Stimulated activated CD8-positive, alpha-beta memory T cell treated with anti-CD3 and anti-CD28 coated beads, Interleukin-7, amount 100 ng/mL, for 48 hours (primary cell): ENCODE measurements at places on chromosomes 5 and 9.

GRCh38 chr5:159094745-159095144 lies 5.0 kb downstream of the EBF1 start:
- no peak for DNase-seq

GRCh38 chr5:154288145-154288544 lies 97.6 kb downstream of the GALNT10 start:
- DNase-seq, result no peak

GRCh38 chr5:172820046-172820767 lies 13.8 kb upstream of the ERGIC1 start:
- no peak for DNase-seq

GRCh38 chr9:13674926-13675637 lies 395.6 kb upstream of the MPDZ start:
- DNase-seq, result no peak

DNA sequence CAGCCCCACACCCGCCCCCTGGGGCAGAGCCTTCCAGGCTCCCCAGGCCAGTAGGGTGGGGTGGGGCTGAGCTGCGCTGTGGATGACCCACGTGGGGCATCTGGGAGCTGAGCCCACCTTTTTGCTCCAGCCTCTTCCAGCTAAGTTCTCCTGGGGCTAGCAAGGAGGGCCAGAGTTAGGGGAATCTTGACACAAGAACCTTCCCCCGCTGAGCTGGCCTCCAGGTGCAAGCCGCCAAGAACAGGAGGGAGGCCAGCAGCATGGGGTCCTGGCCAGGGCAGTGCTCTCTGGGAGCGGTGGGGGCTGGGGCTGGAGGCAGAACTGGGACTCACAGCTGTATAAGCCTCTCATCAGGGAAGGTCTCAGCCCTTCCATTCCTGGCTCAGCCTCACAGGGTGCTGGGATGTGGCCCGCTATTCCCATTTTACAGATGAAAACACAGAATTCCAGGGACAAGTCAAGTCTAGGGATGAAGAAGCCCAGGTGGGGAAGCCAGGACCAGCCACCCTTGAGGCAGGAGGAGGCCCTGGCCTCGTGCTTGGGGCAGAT lies 21.5 kb downstream of the SARDH start:
- no peak for DNase-seq

DNA sequence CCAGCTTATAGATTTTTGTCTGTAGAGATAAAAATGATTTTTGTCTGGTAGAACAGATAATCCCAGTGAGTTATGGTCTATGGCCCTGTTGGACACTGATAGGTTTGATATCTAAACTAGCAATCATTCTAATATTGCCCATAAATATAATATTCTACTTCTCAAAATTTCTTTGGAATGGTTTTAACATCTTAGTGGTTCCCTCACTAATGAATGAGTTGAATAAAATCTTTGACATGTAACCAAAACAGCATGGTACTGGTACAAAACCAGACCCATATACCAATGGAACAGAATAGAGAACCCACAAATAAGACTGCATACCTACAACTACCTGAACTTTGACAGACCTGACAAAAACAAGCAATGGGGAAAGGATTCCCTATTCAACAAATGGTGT lies 219.7 kb downstream of the SEC61B start:
- DNase-seq, result no peak

DNA sequence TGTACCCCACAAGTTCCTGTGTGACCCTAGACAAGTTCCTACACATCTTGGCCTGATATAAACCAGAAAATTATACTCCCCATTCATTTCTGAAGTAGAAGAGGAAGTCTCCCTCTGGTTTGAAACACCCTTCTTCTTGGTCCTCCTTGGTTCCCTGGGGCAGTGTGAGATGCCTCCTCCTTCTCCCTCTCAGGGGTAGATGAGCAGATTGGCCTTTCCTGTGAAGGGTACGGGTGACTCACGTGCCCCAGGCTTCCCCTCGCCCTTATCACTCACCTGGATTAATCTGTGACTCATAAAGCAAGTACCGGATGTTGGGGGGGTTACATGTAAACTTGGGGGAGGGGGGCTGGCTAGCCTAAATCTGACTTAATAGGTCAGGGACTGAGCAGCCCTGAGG lies 11.1 kb upstream of the AQP3 start:
- DNase-seq, result no peak

- no peak for DNase-seq
Measured at GRCh38 chr5:37056762-37057161, 180.2 kb downstream of the NIPBL start.

GRCh38 chr5:171307789-171308452 lies 1.1 kb upstream of the TLX3 start:
- no peak for DNase-seq
